ENCODE measurements at places on chromosomes 2 and 18.

DNA sequence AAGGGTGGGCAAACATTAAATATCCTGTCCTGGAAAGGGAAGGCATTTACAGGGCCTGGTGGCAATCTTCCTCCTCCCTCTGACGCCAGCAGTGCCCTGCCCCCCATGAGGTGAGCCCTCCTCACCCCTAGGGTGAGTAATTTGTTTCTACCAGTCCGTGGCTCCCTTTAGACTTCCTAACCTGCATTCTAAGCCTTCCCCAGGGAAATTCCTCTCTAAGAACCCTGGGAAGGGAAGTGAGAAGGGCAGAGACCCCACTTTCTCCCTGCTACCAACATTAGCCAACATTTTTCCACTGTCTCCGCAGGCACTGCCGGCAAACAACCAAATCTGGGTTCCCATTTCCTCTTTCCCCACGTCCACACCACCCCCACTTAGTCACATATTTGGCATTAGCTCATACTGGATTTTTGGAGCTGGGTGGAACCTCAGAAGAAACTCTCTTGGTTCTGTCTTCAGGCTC lies 69.3 kb downstream of the NRP2 start:
- DNase-seq = no peak

DNA sequence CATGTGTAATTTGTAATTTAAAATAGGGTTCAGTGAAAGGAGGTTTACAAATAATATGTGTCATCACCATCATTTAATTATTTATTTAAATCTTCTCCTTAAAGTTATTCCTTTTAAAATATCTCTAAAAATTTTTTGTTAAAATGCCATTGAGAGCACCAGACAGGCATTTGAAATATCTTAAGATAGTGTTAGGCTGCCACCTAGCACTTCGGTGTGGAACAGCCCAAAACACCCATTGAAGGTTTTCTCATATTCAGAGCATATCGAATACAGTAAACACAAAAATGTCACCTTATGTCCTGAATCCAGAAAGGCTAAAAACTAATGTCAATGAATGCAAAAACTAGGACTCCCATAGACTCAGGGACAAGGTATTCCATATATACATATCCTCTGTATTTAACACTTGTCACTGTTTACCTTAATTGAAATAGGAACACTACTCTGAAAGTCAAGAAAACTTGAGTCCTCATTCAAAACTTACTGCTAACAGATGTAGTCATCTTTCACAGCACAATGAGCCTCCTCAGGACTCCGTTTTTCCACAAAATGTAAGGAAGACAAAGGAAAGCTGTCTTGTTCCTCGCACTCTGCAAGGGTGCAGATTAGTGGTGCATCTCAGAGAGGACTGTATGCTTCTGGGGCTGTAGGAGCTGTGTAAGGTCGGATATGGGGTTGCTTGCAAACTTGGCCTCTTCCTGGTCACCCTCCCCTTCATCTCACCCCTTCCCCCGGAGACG lies 329.5 kb downstream of the PAX3 start:
- DNase-seq = no peak

DNA sequence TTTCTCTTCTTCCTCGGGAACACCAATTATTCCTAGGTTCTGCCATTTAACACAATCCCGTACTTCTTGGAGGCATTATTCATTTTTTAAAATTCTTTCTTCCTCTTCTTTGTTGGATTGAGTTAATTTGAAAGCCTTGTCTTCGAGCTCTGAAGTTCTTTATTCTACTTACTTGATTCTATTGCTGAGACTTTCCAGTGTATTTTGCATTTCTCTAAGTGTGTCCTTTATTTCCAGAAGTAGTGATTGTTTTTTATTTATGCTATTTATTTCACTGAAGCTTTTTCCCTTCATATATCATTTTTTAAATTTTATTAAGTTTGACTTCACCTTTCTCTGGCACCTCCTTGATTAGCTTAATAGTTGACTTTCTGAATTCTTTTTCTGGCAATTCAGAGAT lies 13.6 kb upstream of the UPP2 start:
- no peak for DNase-seq

DNA sequence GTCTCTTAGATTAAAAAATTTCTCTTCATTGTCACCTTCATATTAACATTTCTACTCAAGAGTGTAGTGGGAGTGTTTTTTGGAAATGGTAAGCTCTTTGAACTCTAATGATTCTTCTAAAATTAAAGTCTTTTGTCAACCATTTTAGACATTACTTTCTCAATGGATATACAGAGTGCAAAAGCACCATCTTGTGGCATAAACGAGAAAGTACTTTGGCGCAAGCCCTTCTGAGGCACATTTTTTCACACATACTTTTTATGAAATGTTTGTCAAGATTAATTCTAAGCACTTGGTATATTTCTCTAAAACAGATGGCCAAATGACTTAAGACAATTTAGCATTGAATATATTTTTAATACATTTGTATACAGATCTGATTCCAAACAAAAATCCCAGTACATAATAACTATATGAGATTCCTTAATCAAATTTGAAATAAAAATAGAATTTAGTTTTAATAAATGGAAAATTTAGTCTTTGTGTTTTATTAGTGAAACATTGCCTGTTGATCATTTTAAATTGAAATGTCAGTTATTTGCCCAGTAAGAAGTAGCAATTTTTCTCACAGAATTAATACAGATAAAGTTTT lies 63.3 kb upstream of the GALNT5 start:
- DNase-seq = no peak

DNA sequence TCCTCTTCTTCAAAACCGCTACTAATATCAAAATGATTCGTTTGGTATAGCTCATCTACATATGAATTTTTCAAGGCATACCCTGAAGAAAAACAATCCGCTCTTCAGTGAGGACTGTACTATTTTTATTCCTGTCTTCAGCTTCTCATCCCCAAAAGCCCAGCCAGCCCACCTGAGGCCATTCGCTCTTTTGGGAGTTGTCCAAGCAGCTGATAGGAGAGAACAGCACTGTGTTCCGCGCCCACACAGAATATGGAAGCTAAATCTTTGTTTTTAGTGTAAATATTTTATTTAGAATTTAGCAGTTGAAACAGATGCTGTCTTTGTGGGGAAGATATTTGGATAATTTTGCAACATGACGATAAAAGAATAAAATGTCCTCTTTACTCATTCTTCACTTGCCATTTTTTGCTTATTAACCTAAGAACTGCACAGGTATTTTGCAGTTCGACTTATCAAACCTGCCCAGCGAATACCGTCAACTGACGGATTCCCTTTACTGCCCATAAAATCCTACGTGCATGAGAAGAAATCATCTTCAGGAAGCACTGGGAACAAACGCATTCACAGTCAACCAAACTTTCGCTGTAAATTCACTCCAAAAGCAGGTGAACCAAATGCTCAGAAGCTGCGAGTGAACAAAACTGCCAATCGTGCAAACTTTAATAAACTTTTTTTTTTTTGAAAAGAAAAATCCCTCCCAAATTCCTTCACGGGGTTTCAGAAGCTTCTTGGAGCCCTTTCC lies 3.4 kb downstream of the ZNF521 start:
- no peak for DNase-seq

DNA sequence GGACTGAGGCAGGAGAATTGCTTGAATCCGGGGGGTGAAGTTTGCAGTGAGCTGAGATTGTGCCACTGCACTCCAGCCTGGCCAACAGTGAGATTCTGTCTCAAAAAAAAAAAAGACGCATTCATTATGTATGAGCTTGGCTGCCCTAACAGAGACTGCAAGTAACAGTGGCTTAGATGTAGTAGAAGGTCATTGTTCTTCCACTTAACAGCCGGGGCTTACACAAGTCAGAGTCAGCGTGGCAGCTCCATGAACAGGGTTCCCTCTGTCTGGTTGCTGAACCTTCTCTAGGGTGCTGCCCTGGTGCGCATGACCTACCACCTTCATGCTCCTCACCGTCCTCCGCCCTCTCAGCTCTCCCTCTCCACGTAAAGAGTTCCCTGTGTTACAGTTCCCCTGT lies 49.1 kb upstream of the IGFBP2 start:
- no peak for DNase-seq

GRCh38 chr2:152846697-152847470 lies 128.5 kb downstream of the ARL6IP6 start:
- DNase-seq = no peak

- DNase-seq = no peak
These were observed 64.7 kb downstream of the EMILIN2 start for GRCh38 chr18:2911533-2911932.

DNA sequence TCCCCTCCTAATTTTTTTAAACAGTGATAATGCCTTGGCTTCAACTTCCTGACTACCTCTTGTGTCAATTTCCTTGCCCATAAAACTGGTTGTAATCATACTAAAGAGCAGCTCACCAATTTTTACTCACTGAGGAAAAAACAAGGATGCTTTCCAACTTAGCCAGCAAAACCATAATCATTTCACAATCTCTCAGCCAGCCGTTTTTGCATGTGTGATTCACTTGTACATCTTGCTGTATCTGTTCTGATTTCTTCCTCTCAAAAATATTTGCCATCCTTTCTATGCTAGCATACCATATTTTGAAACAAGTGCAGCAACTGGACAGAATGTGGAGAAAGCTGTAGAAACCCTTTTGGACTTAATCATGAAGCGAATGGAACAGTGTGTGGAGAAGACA lies 60.7 kb downstream of the RAB27B start:
- no peak for DNase-seq

DNA sequence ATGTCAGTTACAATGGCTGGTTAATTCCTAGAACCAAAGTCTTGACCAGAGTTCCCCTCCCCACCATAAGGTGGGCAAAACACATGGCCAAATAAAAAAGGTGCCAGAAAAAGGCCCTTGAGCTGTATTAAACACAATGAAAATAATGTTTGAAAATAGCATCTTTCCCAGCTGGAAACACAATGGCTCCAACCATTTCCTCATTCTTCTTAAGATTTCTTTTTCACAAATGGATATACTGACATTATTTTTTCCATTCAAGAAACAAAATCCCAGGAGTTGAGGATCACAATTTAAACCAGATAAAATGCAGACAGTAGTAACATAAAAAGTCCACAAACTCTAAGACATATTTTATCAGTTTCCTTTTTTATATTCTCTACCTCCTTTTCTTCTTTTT lies 143.8 kb downstream of the EXOC6B start:
- DNase-seq = no peak

DNA sequence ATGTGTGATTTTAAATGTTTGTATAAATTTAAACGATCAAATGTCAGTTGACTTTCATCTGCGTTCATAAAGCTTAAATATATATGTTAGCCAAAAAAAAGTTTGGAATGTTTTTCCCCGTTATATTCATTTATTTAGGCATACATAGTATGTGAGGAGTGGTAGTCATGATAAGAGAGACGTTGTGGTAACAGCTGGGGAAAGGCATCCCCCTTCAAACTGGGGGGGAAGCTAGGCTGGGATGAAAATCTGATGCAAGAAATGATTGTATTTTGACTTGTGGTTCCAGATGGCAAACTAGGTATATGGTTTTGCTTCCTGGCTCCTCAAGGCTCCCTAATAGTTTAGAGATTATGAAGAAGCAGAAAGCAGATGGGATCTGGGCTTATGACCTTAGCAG lies 30.1 kb downstream of the ITGA6 start:
- DNase-seq = no peak

All from NCI-H2081 treated with DMSO at 0.1 percent for 48 hours (cell line).